ENCODE measurements at places on chromosomes 7 and 10.

DNA sequence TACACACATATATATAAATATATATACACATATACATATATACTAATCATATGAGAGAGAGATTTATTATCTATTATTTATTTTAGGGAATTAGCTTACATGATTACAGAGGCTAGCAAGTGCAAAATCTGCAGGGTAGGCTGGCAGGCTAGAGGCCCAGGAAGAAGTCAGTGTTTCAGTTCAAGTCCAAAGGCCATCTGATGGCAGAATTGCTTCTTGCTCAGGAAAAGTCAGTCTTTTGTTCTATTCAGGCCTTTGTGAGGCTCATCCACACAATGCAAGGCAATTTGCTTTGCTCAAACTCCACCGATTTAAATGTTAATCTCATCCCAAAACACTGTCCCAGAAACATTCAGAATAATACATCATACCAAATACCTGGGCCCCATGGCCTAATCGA is 2.6 kb upstream of the C10orf120 start:
- DNase-seq = no peak

DNA sequence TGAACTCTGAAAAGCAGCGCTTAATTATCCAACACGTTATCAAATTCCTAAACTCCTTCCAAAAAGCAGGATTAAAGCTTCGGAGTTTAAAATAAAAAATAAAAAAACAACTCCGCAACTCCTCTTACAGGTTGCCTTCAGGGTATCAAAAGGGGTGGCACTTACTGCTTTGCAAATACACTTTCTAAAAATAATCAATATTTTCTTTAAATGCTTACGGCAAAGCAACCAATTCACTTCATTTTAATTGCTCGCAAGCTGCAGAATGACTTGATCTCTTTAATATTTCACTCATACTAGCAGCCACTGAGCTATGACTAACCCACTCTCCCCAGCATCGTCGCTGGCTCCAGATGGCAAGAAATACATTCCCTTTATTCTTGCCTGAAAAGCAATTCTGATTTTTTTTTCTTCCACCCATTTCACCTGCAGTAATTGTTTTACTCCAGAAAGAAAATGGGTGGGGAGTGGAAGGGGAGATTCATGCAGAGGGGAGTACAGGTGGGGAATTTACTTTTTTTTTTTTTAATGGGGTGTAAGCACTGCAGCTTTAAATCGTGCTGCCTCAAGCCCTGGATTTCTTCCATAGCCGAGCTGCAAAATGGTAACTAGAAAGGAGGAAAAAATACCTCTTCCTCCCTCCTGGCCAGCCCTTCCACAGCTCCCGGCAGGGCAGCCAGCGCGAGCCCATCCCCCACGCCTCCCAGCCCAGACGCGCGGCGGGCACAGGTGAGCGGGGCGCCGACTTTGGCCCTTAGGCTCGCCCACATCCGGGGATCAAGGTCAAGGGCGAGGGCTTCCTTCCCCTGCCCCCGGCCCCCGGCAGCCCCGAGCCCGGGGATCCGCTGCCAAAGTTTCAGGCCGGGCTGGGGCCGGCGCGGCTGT is 54.2 kb upstream of the FHIP2A start:
- no peak for DNase-seq

DNA sequence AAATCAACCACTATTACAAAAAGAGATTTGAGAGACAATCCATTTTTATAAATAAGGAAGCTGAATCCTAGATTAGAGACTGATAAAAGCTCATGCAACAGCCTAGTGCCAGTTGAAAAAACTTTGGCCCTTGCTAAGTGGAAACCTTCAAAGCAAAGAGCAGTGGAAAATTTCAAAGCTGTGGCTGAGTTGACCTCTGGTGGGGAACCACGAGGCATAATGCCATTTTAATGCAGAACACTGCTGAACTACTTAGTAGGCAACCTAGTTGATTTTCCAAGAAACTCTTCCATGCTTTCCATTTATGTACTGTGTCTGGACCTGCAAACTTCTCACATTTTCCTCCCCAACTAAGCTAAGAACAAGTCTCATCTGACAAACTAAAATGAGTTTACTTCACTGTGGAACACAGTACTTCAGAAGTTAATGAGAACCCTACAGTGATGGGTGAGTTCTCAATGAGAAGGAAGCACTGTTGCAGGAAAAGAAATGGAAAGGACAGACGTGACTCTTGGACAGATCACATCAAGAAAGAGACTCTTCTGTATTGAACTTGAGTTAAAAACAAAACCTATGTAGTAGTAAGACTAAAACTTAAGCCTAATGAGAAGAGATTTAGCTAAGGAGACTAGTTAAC is 19.5 kb downstream of the FZD9 start:
- no peak for DNase-seq

GRCh38 chr7:2162959-2163358 is 69.8 kb downstream of the MAD1L1 start:
- no peak for DNase-seq

DNA sequence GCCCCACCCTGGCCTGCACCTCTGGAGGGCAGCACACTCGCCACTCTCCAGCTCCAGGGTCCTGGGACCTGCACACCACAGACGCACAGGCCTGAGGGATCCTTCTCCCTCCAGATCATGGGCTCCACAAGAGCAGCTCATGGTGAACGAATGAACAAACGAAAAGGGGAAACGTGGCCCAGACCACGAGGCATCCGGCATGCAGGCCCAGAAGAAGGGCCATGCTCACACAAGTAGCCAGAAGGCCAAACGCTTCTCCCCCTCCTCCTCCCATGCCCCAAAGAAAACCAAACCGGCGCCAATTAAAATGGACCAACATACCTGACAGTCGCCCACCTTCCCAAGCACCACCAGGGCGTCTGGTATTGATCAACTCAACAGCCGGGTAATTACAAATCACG is 30.4 kb downstream of the MAD1L1 start:
- no peak for DNase-seq

- no peak for DNase-seq
Measured at GRCh38 chr7:150858236-150859197, 6.2 kb downstream of the AOC1 start.

DNA sequence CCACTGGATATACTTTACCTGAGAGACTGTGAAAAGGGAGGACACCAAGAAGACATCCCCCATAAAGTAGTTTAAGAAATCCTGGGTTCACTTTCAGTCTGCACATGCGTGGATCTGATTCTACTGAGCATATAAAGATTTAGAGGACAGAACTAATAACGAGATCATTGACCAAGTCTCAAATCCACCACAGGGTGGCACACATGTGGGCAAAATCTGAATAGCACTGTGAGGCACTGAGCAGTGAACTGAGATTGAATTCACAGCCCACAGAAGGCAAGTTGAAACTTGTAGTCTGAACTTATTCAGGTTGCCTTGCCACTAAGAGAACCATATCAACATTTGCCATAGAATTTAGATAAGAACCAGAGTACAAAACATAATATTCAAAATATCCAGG is 818.6 kb downstream of the GRID1 start:
- DNase-seq = peak; percentile 41

DNA sequence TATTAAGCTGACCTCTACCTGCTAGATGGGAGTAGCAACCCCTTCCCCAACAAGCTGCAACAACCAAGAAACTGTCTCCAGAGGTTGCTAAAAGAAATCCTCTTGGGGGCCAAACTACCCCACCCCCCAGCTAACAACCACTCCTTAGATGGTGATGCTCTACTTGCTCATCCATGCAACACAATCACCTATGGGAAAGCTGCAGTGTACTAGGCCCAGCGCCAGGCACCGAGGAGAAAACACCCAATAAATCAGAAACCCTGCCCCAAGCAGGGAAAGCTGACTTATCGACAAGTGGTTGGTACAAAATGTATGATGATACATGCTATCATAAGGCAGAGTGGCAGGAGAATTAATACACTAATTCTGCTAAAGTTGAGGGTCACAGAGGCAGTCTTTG is 17.3 kb downstream of the SLC25A13 start:
- DNase-seq = no peak

- no peak for DNase-seq
Measured at GRCh38 chr10:3354174-3354900, 181.8 kb upstream of the PITRM1 start.

GRCh38 chr10:117905404-117905803 is 141.3 kb downstream of the RAB11FIP2 start:
- no peak for DNase-seq

- no peak for DNase-seq
Measured at GRCh38 chr10:6045314-6045848, 16.8 kb downstream of the IL2RA start.

DNA sequence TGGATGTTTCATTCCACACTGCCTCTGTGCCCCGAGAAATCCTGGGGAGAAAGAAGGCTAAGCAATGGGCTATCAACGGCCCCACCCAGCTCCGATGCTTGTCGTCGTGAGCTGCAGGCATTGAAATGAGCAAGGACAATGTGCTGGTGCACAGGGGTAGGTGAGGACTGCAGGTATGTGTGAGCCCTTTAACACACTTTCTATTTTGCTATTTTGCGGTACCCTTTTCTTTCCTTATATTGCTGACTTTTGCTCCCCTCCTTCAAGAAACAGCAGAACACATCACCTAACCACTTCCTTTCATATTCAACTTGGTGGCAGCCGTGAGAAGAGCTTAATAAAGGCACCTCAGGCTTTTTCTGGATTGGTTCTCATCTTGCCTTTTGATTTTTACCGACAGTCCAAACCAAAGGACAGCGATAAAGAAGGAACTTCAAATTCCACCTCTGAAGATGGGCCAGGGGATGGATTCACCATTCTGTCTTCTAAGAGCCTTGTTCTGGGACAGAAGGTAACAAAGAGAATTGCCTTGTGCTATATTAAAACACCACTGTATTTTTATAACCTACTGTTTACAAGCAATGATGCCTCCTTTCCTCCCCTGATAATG is 39.2 kb downstream of the AIFM2 start:
- DNase-seq = no peak

- no peak for DNase-seq
Measured at GRCh38 chr7:134071355-134072331, 55.5 kb upstream of the LRGUK start.
